ENCODE measurements at places on chromosomes 3 and 15. TPM values are rescaled to one million over a fixed set of nuclear protein-coding genes. Genes with fewer than 3 reads are reported as not detected.

GRCh38 chr3:8529181-8529637, 27.6 kb downstream of the LMCD1 start:
- peak; percentile 56 for DNase-seq

- DNase-seq: no peak
Measured at GRCh38 chr3:151864423-151865101, 8.9 kb upstream of the SUCNR1 start.

GRCh38 chr3:15113471-15113870, 14.5 kb upstream of the RBSN start:
- DNase-seq: no peak

Gene STIMATE
- 7.5 TPM for polyA plus RNA-seq

Gene HIGD2B
- polyA plus RNA-seq: not detected

- DNase-seq: no peak
Measured at GRCh38 chr15:73922186-73923151, 3.8 kb upstream of the LOXL1 start.

DNA sequence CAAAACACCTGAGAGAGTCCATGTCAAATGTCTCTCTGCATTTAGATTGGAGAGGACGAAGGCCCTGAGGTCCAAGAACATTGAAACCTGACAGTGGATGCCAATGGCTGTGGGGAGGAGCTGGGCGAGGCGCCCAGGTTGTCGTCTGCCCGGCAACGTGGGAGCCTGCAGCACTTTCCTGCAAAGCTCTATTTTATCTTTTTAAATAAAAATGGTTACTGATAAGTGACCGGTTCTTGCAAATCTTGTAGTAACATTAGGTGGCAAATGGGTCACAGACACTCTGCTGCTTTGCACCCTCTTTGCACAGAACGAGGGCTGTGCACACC, 19.5 kb upstream of the FANCD2 start:
- DNase-seq: no peak

Gene C3orf22
- not detected for polyA plus RNA-seq

GRCh38 chr3:148999806-149000205, 8.5 kb downstream of the GYG1 start:
- DNase-seq: no peak

DNA sequence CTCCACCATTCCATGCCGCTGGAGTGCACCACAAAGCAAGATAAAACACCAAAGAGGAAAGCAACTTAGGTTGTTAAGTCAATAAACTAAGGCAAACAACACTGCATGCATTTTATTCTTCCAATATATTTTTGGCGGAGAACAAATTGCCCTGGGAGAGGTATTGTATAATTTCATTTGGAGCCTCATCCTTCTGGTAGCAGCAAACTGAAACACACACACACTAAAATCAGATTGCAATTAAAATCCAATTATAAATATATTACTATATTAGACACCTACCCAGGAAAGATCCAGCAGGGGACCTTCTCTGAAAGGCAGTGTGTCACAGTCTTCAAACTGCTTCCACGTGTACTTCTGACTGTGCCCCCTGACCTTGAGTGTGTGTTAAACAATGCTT, 102.3 kb downstream of the RORA start:
- no peak for DNase-seq

Gene MGLL
- polyA plus RNA-seq: 28.0 TPM

DNA sequence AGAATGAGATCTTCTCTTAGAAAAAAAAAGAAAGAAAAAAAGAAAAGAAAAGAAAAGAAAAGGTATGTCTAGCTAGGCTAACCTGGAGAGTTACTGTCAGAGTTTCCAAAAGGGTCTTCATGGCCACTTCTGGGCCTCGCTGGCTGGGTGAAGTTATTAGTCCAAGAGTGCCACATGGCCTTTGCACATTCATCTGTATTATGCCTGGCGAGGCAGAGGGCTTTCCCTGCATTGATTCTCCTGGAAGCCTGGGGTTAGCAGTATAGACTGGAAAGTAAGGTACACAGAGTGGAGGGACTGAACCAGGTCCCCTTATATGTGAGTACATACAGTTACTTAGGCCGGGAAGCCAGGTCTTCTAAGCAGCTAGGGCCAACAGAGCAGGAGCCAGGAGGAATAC, 54.8 kb upstream of the CGNL1 start:
- DNase-seq: no peak

- DNase-seq: no peak
Measured at GRCh38 chr3:46954178-46954577, 22.4 kb downstream of the CCDC12 start.

GRCh38 chr3:63900459-63900858, 11.7 kb downstream of the SCAANT1 start:
- no peak for DNase-seq

DNA sequence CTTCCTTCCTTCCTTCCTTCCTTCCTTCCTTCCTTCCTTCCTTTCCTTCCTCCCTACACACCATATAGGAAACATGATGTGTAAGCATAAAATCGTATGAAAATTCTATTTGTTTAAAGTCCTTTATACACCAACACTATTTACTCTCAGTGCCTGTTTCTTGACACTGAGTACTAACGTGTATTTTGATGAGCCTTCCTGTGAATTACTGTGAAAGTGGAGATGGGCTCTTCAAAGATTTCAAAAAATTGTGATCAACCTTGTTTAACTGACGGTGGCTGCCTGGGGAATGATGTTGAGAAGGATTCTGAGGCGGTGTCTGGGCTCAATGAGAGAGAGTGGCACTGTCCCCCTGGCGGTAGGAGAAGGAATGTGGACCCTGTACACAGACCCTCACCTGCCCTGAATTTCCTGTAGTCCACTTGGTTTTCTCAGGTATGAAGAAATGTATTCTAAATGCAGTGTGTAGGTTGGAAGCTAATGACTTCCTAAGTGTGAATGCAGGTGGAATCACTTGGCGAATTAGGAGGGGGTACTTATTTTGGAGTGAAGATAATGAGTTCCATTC, 237.9 kb downstream of the GAP43 start:
- no peak for DNase-seq

Gene TIPIN
- polyA plus RNA-seq: 12.8 TPM

DNA sequence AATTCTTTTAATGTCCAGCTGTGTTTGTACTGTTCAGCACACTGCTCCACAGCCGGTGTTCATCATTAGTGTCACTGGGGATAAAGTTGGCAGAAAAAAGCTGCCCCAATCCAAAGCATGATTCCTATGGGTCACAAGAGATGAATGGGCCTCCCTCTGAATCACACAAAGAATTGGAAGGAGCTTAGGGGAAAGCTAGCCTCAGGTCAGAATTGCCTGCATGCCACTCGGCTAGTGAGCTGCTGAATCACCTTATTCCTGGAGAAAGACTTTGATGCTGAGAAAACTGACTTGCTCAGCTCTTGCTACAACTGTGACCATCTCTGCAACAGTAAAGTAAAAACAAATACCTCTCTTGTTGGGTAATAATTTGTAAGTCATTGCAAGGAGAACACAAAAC, 3.5 kb downstream of the CCK start:
- no peak for DNase-seq

DNA sequence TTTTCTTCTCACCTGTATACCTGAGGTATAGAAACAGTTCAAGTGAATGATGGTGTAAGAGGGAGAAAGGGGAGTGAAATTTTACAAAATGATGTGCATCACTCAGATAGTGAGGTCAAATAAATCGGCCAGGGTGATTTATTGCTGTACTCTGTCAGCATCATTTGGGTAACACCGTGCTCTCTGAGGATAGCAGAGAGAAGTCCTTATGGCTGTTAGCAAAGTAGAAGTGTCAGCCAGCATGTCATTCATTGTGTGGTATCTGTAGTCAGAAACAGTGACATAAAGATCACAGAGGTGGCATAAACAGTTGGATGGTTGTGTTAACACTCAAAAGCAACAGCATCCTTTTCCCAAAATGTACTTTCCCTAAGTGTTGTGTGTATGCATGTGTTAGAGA, 53.4 kb downstream of the PSMD6 start:
- DNase-seq: no peak

Gene ZSCAN29
- 16.5 TPM for polyA plus RNA-seq

Gene B3GNT5
- polyA plus RNA-seq: 6.8 TPM

DNA sequence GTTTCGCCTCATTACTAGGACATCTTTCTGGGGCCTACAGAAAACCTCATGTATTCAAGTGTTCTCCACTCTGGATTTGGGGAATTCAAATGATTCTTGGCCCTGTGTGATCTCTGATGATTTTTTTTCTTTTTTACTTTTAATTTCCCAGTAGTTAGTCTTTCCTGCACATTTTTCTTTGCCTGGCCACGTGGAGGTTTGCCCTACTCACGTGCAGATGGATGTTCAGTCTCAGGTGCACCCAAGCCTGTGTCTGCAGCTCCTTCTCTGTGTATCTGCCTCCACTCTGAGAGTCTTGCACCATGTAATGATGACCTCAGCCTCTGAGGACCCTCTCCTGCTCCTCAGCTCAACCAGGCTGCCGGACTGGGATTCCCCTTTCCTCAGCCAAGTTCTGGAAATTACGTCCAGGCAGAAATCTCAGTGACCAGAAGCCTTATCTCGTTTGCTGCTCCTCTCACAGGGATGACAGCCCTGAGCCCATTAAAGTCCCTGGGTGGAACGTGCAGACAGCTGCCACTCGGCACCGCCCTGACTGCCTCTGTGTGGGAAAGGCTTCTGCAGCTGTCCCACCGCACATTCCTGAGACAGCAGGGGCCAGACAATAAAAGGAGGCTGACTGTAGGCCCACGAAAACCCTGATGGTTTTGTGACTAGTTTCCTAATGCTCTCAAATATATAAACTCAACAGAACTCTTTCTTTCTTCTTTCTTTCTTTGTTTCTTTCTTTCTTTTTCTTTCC, 31.4 kb upstream of the GABRB3 start:
- DNase-seq: no peak

Gene CEP63
- 35.5 TPM for polyA plus RNA-seq

All from hindlimb muscle (tissue), 1 donor.